ENCODE measurements at places on chromosomes 1 and 21.

DNA sequence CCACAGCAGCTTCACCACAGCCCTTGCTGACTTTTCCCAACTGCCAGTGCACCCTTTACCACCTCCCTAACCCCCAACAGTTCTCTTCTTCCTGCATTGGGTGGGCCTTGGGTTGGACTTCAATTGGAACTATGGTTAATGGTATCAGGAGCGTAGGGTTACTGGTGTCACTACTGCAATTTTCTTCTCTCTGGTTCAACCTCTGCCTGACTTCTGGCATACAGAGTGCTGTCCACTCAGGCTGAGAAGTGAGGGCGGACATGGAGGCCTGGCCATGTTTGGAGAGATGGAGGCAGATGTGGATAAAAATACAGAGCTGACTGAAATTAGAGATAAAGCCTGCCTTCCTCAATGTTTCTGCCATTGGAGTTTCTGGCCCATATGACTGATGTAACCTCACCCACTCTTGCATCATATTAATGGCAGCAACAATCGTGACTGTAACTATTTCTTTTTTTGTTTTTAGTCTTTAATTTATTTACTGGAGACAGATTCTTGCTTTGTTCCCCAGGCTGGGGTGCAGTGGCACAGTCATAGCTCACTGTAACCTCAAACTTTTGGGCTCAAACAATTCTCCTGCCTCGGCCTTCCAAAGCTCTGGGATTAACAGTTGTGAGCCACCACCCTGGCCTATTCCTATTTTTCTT is 87.8 kb downstream of the NAV1 start:
- no peak for DNase-seq

GRCh38 chr1:1387098-1388077 is 11.7 kb downstream of the CCNL2 start:
- no peak for DNase-seq

GRCh38 chr1:227043755-227044154 is 103.7 kb downstream of the COQ8A start:
- no peak for DNase-seq

GRCh38 chr21:21688889-21689288 is 690.7 kb downstream of the NCAM2 start:
- no peak for DNase-seq

- no peak for DNase-seq
These were observed 853.4 kb downstream of the NCAM2 start for GRCh38 chr21:21851657-21852056.

DNA sequence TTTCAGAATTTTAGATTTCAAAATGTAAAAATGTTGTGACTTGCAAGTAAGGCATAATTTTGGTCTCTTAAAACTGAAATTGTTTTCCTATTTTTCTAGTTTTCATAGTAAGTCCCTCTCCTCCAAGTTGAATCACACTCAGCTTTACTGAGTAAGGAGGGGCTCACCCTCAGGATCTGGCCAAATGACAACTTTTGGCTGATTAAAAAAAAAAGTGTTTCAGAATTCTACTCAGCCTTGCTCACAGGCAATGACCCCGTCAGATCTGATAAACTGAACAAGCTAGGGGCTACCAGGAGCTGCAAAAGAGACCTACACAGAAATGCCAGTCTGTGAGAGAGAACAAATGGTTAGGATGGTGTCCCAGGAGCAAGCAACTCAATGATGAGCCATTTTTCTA is 159.8 kb downstream of the PBX1 start:
- DNase-seq = no peak

DNA sequence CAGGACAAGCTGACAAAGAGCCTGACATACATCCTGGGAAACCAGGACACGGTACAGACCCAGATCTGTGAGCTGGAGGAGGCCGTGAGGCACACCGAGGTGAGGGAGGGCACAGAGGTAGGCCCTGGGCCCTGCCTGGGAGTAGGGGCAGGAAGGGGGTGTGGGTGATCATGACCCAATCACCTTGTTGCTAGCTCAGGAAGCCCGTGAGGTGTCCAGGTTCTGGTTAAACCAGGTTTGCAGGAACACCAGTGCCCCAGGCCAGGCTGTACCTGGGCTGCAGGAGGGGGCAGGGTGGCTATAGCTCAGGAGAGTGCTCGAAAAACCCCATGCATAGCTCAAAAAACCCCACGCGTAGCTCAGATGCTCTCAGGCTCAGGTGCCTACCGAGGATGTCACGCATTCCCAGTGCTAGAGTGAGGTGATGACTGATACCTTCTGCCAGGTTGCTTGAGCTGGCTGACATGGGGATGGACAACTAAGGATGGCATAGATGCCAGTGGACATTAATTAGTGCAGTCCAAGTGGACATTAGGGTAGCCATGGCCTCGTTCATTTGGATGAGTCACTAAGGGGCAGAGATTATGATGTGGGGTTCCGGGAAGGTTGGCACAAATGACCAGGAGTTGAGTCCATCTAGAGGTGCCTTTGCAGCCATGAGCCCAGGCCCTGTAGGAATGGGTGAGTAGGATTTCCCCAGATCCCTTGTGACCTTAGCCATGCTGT is 3.7 kb downstream of the TRIM46 start:
- DNase-seq = no peak

DNA sequence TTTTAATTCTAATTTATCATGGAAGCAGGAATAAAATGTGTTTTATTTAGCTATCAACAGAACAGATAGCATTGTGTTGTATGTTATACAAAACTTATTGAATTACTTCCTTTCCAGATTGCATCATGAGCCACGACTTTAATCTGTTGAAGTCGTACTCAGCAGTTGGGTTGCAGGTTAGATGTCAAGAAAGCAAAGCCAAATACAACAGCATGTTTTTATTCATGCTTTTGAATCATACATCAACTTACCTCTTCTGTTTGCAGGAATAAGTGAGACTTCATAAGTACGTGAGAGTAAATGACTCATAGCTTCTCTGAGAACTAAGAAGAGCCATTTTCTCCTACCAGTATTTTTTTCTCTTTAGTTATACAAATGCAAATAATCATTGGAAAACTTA is 110.8 kb upstream of the ADGRL4 start:
- no peak for DNase-seq

- DNase-seq = no peak
These were observed 11.0 kb downstream of the AHCYL1 start for GRCh38 chr1:109995536-109995935.

DNA sequence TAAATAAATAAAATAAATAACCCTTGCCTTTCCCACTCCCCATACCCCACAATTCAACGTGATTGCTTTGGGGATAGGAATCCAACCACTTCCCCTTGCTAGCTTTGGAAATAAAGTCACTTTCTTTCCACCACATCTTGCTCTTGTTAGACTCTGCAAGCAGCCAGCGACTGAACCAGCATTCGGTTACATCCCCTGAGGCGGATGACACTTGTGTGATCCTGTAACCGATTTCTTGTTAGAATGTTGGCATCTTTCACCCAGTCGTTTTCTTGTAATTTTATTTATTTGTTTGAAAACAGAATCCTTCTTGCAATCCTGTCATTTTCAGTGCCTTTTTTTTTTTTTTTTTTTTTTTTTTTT is 1.6 kb upstream of the IFNGR2 start:
- DNase-seq = no peak

DNA sequence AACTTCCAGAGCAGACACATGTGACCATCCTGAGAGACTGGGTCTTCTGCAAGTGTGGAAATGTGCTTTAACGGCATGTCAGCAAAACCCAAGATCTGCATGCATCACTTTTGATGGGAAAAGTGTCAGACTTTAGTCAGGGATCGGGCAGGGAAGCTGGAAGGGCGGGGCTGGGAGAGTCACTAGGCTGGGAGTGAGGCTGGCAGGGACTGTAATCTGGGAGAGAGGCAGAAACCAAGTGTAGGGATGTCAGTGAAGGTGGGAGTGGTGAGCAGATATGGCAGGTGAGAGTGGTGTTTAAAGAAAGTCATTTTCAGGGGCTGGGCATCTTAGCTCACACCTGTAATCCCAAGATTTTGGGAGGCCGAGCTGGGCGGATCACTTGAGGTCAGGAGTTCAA is 11.3 kb downstream of the CDA start:
- DNase-seq = no peak

DNA sequence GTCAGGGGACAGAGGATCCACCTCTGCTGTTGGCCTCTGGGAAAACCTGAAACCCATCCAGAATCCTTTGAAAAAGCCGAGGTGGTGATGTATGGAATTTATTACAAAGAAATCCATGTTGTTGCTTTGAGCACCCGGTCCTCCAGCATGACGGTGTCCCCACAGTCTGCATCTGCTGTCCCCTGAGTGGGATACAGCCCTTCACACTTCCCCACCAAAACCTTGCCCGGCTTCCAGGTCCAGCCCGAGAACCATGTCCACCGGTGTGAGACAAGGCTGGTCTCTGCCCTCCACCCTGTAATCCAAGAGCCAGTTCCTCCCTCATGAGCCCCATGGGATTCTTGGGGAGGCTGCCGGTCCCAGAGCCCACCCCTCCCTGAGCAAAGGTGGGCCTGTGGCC is 70.5 kb downstream of the STUM start:
- DNase-seq = no peak

DNA sequence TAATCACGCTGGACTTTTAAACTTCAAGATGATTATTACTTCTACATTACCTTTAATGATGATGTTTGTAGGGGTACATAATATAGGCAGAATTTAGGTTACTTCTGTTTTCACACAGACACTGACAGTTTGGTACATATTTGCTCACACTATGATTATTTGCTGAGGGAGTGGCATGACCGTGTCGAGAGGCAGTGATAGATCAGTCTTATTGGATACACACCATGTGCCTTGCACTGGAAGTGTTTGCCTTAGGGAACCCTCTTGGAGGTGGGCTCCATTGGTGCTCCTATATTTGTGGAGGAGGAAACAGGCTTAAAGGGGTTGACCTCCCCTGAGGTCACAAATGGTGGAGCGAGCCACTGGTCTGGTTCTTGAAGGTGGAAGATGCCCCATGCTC is 132.1 kb downstream of the PRDM2 start:
- peak; percentile 25 for DNase-seq

Data from NCI-H2081 treated with DMSO at 0.1 percent for 48 hours (cell line).